ENCODE measurements at places on chromosomes 1 and 21. TPM values are rescaled to one million over a fixed set of nuclear protein-coding genes. Genes with fewer than 3 reads are reported as not detected.

DNA sequence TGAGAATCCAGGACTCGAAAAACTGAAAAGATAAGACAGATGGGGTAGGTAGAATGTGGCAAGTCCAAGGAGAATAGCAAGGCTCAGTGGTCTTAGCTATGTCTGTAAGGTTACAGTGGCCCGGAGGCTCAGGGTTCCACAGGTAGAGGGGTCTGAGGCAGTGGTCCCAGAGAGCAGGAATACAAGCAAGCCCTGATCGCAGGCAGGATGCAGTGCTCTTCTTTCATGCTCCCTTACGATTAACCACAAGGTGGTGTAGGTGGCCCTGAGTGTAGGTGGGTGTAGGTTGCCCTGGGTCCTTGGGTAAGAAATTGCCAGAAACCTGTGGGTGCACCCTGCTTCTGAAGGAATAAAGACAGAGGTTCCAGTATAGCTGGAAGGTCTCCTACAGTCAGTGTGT lies 99.1 kb upstream of the RAB3GAP2 start:
- DNase-seq = no peak

GRCh38 chr21:31670070-31670469 lies 10.6 kb downstream of the SOD1 start:
- no peak for DNase-seq

GRCh38 chr1:184820218-184820750 lies 65.6 kb upstream of the EDEM3 start:
- DNase-seq = no peak

DNA sequence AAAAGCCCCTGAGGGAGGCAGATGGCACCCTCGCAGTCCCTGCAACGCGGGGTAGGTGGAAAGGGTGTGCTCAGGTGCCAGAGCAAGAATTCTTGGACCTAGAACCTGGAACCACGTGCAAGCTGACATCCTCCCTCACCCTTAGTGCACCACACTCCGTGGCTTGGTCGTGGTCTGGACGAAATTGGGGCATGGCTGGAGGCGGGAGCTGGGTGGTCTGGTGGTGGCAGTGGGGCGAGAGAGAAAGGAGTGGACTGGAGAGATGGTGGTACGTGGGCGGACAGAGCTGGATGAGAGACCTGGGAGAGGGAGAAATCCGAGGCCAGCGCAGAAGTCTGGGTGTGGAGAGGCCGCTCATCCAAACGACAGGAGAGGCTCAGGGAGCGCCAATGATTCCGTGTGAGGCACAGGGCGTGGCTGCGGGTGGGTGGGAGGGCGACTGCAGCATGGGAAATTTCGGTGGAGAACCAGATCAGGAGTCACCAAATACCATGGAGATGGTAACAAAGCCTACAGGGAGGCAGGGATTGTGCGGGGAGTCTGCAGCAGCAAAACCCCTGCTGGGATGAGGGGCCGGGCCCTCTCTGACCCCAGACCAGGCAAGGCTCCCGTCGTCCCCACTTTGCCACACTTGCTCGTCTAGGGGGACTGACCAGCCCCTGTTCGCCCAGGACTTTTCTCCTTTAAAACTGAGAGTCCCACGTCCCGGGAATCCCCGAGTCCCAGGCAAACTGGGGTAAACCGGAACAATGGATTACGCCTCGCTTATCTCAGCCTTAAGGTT lies 31.9 kb downstream of the CDCP2 start:
- no peak for DNase-seq

- DNase-seq = no peak
Observed at GRCh38 chr1:62089570-62089969, 105.1 kb upstream of the L1TD1 start.

DNA sequence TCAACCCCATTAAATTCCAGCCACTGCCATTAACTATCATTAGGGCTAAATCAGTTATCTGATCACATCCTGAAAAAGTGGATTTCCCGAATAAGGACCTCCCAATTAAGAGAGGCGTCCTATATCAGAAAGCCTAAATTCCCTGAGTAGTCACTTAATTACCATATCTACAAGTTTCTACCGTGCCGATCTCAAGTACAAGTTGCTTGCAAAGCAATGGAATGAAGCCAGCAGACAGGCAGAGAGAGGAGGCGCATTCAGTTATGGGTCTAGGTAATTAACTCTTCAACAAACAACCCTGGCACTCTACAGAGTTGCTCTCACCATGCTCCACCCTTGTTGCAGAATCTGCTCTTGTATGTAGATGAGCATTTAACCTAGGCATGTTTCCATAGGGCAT lies 494.6 kb upstream of the RUNX1 start:
- DNase-seq = no peak

GRCh38 chr1:62962014-62962812 lies 178.3 kb downstream of the ATG4C start:
- DNase-seq = no peak

DNA sequence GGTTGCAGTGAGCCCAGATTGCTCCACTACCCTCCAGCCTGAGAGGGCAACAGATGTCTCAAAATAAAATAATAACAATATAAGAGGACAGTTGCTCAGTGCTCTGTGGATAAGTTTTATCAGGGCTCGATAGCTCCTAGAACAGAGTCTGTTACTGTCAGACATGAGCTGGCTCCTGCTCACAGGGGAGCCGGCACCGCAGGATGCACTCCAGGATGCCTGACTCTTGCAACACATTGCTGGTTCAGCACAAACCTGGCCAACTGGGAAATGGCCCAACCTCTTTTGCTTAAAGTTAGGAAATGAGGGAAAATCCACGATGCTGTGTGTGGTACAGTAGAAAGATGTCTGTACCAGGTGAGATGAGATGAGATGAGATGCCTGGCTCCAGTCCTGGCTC lies 5.8 kb upstream of the CTSE start:
- DNase-seq = peak; percentile 25

- no peak for DNase-seq
Observed at GRCh38 chr1:182765391-182765790, 24.2 kb upstream of the NPL start.

GRCh38 chr1:241443561-241443960 lies 76.0 kb downstream of the FH start:
- DNase-seq = peak; percentile 29

DNA sequence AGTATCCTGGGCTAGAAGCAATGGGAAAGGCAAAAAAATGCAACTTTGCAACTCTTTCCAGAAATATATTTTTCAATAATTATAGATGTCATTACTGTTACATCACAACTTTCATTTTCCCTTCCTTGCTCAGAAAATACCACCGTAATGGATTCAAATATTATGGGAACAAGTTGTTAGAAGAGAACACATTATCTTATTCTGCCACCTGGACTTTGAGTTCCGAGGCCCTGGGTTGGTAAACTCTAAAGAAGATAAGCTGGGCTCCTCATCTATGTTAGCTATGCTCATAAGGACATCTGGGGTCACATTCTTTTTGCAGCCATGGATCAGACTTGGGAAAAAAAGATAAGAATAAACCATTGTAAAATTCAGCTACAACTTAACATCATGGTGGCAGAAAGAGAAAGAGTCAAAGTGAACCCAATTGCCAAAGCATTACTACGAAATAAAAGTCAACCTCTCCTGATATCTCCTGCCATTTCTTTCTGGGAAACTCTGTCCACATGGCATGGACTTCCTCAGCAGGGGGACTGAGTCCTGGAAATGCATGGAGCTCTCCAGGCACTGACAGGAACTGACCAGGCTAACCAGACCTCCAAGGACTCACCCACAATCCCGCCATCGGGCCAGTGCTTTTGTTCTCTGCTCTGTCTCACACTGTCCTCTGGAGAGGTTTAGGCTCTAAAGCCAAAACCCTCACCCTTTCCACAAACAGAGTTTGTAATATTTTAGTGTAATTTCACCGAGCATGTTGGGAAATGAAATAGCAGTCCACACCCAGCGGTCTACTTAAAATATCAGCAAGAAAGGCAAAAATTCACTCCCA lies 499.1 kb upstream of the RUNX1 start:
- DNase-seq = no peak

DNA sequence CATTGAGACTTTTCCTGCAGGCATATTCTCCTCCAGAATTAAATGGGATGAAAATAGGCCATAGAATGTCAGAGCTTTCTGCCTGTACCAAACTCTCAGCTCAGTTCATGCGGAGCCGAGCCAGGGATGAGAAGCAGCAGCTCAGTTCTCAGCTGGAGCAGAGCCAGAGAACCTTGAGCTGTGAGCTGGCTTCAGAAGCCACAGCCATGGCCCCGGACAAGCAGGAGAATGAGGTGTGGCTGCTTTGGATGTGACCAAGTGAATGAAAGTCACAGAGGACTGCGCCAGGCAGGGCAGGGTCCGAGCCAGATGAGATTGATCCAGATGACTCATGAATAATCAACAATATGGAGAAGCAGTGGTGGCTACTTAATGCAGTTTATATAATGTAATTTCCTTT lies 633.8 kb downstream of the NCAM2 start:
- DNase-seq = peak; percentile 50

DNA sequence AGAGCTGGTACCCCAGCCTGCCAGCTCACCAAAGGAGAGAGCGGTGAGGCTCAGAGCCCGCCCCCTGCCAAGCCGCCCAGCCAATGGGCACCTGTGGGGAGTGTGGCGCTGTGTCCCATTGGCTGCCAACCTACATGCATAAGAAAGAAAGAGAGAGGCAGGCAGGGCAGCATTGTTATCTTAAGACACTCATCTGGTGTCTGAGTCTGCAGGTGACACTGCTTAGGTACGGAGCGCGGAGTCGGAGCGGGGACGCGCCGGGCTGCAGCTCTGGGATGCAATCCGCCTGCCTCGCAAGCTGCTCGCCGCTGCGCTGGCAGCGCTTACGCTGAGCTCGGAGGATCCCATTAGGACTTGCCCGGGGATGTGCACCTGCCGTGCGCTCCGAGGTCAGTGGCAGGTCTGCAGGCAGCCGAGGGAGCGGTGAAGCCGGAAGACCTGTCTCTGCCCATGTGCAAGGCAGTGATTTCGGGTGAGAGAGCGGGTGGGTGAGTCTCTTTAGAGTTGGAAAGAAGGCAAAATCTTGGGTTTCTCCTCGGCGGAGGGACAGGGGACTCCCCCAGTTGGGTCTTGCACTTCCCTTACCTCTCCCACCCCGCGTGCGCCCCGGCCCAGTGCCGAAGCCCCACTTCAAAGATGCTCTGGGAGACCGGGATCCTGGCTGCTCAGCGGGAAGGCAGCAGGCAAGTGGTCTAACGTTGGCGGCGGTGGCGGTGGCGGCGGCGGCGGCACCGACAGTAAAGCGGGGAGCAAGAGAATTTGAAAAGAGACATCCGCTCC lies at the start of gene BRINP2:
Gene BRINP2, plus strand, starts transcription at position 203 of the 780 bp plus-strand sequence. CDS start 58,919 bp downstream, outside the sequence.
- DNase-seq = peak; percentile 26

DNA sequence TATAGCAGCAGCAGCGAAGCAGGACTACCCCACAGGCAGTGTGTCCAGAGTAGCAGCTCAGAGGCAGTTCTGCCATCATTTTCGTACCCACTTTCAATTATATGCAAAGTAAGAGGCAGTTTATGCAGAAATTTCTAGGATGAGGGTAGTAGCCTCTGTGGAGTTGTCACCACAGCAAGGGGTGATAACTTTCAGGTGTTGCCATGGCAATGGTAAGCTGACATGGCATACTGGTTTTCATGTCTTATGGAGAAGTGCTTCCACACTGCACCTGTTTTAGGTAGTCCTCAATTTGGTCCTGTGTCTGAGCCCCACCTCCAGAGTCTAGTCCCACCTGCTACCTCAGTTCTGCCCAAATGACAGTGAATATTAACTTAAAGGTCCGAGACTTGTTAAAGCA lies 133.3 kb upstream of the SYT6 start:
- no peak for DNase-seq

GRCh38 chr1:213366141-213366831 lies 315.2 kb downstream of the RPS6KC1 start:
- no peak for DNase-seq

- DNase-seq = peak; percentile 92
Observed at GRCh38 chr1:63713627-63714481, 60.0 kb upstream of the ROR1 start.

- no peak for DNase-seq
Observed at GRCh38 chr1:83053446-83053845, 945.5 kb downstream of the TTLL7 start.

- DNase-seq = peak; percentile 78
Observed at GRCh38 chr1:178417858-178418257, 78.9 kb downstream of the CLEC20A start.

DNA sequence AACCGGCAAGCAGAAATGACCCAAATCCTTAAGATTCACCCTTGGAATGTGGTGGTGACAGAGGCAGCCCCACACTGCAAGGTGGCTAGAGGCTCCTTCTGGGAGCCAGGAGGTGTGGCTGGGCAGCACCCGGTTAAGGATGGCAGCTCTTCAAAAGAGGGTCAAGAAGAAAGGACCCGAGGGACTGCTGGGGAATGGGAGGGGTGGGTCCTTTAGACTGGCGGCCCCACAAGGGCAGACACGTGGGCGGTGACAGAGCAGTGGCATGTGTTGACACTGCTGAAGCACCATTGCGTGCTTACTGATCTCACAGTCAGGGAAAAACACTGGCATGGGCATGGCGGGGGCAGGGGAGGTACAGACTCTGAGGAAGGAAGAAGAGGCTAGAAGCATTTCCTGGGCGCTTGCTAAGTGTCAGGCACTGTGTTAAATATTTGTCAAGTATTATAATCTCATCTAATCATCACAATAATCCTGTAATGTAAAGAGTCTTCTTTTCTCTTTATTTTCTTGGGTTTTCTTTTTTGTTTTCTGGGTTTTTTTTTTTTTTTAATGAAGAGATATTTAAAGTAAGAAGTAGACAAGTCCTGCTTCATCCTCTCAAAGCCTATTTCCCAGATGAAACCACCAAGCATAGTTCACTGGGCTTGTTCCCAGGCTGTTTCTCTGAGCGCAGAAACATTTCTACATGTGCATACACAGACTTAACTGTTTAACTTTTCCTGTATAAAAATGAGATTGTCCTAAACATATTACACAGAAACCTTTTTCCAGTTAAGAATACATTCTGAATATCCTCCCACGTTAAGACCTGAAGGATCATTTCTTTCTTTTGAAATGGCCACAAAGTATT lies 165.8 kb upstream of the EDN2 start:
- no peak for DNase-seq

DNA sequence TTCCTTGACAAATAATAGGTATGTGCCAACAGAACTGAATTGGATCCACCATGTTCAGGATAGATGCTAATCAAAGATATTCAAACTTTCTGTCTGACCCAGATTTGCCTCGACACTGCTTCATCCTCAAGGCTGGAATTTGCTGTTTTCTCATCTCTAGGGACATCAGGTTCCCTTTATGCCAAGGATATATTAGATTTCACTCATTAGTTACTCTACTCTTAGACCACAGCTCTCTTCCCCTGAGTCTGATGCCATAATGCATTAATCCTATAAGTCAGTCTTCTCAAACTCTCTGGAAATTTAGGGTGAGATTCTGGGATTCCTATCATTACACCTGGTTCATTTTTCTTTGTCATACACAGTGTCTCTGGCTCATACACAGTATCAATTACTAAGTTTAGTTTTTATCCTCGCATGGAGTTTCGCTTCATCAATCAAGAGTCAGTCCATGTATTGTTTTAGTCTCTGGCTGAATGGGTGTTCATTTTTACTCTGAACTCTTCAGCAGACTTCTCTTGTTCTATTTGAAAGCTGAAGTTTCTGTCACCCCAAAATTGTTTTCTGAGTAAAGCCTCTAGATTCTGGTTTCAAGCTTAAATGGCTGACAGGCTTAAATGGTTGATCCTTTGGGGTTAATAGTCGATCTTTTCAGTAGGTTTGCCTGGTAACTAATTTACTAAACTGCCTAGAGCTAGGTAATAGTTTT lies 9.3 kb upstream of the DCAF6 start:
- DNase-seq = no peak

LRRC71 gene
- total RNA-seq = not detected

ESRRG gene
- 0.83 TPM for total RNA-seq

ADGRL2 gene
- 61.4 TPM for total RNA-seq

RIPPLY3 gene
- total RNA-seq = not detected

NHLH1 gene
- not detected for total RNA-seq

PEAR1 gene
- total RNA-seq = 2.6 TPM

PHACTR4 gene
- total RNA-seq = 6.9 TPM

TSPAN1 gene
- total RNA-seq = 0.26 TPM

Measured in fibroblast of lung (primary cell).